Stimulated activated CD4-positive, alpha-beta T cell treated with anti-CD3 and anti-CD28 coated beads, Interleukin-15, amount 100 ng/mL, for 1 hour (primary cell): ENCODE measurements at places on chromosomes 7 and 10.

GRCh38 chr10:84179059-84179710 is 5.6 kb downstream of the GPR15LG start:
- no peak for DNase-seq

- no peak for DNase-seq
These were observed 1334.7 kb downstream of the REEP3 start for GRCh38 chr10:64855941-64856340.

DNA sequence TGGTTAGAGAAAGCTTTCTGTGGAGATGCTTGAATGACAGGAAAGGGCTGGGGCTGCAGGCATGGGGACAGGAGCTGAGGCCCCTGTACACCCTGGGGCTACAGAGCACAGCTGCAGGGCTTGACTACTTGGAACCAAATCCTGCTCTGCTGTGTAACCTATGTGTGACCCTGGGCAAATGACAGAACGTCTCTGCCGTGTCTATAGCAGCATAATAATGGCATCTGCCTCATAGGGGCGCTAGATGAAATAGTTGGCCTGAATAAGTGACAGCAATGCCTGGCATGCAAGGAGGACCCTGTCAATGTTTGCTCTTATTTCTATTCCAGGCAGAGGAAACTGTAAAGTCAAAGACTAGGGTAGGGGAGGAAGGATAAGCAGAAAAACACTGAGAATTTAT is 254.0 kb downstream of the USP6NL start:
- no peak for DNase-seq

GRCh38 chr10:78913219-78914059 is 155.3 kb upstream of the ZMIZ1 start:
- no peak for DNase-seq

DNA sequence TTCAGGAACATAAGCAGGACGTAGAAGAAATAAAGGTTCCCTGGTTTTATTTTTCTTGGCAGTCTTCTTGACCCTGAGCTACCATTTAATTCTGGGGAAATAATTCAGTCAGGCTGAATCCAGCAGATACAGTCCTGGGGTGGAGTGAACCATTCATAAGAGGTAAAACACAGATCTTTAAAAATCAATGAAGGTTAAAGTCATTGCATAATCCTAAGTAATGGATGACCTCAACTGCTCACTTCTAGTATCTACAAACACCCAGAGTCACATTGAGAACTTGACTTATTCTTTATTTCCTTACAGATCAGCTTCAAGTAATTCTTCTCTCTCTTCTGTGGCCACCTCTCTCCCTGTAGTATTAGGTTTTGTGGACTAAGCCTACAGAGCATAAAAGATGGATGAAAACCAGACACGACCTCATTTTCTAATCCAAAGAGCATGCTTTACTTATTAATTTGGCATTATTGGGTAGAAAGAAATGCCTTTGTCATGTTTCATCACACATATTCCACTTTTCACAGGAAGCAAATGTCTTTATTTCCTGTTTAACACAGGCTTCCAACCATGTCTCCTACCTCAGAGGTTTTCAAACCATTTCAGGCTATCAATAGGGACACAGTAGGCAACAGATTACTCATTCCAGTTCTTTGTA is 182.3 kb upstream of the IMMP2L start:
- DNase-seq, result no peak
